ENCODE measurements at places on chromosomes 3 and 15.

- no peak for DNase-seq
Measured at GRCh38 chr3:110773413-110773954, 298.1 kb upstream of the NECTIN3 start.

DNA sequence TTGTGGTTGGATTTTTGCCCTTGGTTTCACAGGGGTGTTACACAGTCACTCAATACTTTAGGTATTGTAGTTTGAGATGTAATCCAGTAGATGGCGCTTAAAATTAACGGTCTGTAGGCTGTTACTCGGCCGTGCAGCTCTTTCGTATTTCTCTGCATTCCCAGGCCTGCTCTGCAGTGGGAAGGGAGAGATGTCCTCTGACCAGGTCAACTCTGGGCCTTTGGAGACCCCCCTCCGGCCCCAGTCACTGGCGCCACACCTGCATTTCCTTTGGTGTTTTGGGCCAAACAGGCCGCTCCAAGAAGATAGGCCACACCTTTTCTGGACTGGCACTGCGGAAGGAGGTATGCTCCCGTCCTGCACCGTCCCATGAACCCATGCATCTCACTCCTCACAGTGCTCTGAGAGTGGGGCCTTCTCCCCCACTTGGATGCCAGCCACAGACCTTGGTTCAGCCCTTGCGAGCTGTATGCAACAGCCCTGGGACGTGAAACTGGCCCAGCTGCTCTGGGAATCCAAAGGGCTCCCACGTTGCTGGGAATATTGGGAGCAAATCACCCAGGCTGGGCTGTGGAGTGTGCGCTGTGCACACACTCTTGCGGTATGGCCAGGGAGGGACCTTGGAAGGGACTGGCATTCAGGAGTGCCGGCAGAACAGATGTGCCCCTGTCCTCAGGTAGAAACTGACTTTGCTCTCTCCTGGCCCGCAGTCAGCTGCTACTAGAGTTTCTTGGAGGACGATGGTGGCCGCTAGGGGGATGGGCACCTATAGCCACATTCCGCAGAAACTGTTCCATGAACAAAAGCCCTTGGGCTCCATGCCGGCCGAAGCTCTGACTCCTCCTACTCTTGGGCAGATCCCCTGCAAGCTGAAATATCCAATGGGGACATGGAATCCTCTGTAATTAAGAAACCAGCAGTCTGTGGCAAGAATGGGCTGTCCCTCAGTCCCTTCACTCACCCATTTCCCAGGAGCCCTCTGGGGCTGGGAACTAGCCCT is 410.5 kb upstream of the CADM2 start:
- DNase-seq = peak; percentile 48

- DNase-seq = no peak
Measured at GRCh38 chr3:46664971-46665762, 28.3 kb downstream of the ALS2CL start.

- no peak for DNase-seq
Measured at GRCh38 chr3:9913601-9914000, 3.3 kb upstream of the IL17RC start.
